ENCODE measurements at places on chromosomes 2 and 18.

DNA sequence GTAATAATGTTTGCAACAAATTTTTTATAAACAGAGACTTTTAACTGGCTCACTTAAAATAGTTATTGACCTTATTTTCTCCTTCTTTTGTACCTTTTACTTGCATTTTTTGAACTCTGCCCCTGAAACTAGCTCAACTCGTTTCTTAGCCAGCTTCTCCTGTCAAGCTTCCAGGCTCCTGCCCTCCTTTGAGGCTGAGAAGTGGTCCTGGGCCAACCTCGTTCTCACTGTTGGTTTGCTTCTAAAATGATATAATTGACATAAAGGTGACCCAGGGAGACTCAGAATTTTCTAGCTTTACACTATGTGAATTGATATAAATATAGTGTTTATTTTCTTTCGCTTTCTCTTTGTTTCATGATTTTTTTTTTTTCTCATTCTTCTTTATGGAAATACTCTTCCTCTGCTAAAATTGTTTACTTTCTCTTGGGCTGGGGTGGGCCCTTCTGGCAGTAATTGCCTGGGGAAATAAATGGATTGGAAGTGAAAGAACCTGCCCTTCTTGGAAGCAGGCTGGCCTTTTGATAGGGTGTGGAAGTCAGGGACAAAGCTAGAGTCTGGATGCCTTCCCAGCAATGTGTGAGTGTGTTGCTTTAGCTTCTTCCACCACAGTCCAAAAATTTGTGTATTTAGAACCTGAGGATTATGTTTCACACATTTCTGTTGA, 30.7 kb downstream of the GPD2 start:
- no peak for DNase-seq

GRCh38 chr18:36532394-36532793, 234.9 kb downstream of the FHOD3 start:
- no peak for DNase-seq

- DNase-seq = no peak
These were observed 2.8 kb upstream of the ZBTB14 start for GRCh38 chr18:5298156-5298852.

DNA sequence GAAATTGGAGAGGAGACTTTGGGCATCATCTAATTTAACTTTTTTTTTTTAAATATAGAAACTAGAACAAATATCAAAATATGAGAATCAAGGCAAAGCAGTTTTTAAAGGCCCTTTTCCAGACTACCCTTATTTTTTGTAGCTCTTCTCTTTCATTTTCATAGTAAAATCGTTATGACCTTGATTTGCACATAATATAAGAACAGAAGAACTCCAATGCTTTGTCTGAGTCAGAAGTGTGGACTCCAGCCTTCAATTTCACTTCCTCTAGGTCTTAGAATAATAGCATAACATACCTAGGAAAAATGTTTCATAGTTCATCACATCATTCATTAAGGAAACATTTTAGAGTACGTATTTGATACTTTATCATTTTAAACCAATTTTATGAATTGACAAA, 74.4 kb downstream of the ANKRD12 start:
- DNase-seq = no peak

DNA sequence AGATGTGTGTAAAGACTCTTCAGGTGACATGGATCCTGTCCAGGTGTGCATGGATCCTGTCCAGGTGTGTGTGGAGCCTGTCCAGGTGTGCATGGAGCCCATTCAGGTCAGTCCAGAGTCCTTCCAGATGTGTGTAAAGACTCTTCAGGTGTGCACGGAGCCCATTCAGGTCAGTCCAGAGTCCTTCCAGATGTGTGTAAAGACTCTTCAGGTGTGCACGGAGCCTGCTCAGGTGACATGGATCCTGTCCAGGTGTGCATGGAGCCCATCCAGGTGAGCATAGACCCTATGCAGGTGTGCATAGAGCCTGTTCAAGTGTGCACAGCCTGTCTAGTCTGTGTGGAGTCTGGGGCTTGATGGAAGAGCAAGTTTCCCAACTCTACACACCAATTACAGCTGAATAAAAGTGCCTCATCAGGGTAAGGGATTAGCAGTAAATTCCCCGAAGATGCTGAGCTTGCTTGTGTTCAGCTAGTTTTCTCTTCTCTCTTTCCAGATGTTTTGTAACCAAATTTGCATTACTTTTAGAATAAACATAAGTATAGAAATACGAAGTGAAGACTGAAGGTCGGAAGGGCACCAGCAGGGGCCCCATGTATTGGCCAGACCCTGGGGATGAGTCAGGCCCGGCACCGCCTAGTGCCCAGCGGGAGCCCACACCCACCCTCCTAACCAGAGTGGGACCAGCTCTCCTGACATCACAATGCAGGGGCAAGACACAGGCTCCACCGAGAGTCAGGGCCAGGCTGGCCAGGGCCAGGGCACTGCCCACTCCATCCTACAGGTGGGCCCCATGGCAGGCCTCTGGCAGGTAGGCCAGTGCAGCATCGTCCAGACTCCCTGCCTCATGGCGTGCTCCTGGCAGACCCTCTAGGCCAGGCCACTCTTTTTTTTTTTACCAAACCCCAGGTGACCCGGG, 38.6 kb upstream of the GPC1 start:
- DNase-seq = no peak

GRCh38 chr18:63022429-63023022, 297.0 kb downstream of the BCL2 start:
- DNase-seq = no peak

- no peak for DNase-seq
These were observed 61.5 kb upstream of the CTIF start for GRCh38 chr18:48477348-48477747.

- no peak for DNase-seq
These were observed 126.2 kb downstream of the NAT8 start for GRCh38 chr2:73516033-73516432.

GRCh38 chr2:53516650-53517049, 251.0 kb upstream of the CHAC2 start:
- no peak for DNase-seq

DNA sequence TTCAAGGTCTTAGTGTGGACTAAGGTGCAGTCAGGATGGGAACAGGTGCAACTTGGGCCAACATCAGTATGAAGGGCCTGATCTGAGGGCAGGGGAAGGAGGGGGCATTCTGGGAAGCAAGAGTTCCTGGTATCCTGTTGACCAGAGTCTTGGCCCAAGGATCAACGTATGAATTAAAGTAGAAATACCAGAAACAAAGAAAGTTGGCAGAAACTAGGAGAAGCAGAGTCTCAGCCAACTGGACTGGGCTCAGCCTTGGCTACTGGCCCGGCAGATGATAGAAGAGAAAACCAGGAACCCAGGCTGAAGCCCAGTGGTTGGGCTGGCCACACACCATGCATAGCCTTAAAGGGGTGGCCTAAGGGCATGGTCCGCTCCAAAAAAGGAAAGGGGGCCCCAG, 2.3 kb downstream of the CETN1 start:
- DNase-seq = no peak

DNA sequence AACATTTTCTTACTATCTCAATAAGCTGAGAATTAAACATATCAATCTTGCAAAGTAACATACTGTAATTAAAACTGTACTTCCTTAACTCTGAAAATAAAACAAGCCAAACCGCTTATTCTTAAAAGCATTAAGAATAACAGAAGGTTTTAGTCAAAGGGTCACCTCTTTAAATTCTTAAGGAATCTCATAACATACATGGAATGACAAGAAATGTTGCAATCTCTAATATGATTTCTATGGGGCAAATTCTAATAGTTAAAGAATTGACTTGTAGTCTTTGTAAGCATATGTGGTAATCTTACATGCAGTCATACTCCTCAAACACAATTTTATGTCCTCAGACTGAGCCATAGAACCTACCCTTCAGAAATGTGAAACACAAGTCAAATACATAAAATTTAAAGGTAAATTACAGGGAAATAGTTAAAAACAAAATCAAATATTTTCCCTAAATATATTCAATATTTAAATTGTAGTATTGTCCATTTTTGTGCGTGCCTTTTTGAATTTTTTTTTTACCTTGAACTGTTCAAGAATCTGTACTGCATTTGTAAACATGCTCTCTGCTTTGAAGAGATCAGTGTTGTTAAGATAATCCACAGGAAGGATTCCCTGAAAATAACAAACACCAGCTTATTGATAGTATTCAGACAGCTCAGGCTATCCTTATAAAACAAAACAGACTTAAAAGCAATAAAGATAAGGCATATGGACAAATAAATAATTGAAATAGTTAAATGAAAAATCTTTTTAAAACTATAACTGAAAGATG, 48.2 kb downstream of the PIGN start:
- no peak for DNase-seq

DNA sequence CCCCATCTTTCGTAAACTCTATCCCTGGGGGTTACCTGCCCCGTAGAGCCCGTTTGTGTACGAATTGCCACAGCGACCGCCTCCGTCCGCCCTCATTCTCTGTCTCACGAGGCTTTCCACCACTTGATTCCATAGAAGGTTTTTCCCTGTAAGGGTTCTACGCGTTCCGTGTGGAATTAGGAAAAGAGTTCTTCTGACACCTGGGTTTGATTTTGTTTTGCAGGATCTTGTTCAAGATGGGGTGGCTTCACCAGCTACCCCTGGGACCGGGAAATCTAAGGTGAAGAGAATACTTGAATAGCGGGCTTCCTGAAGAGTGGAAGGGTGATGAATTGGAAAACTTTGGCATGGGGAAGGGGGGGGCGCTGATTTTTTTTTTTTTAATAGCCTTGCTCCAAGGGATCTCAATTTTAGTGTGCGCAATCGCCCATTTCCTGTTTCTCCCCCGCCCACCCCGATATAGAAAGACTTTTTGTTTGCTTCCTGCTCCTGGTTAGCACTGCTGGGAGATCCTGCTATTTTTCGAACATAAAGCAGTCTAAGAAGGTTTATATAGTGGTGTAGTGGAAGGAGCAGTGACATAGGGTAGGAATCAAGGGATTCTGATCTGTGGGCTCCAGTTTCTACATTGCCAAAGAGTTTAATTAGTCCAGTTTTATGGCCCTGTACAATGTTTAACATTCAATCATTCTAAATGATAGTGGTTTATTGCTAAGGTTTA, 564 bp downstream of the GCC2 start:
- peak; percentile 51 for DNase-seq

- DNase-seq = peak; percentile 59
These were observed 41.5 kb upstream of the RPE start for GRCh38 chr2:209960676-209961630.

- no peak for DNase-seq
These were observed 19.3 kb upstream of the CSRNP3 start for GRCh38 chr2:165450156-165450555.

- DNase-seq = no peak
These were observed 7.3 kb upstream of the UGP2 start for GRCh38 chr2:63834401-63834800.

All from SW480 (cell line).